ENCODE measurements at places on chromosomes 7 and 10. TPM values are rescaled to one million over a fixed set of nuclear protein-coding genes. Genes with fewer than 3 reads are reported as not detected.
A peak's percentile ranks its signal among the peaks of the same experiment; 100 is the strongest.

DNA sequence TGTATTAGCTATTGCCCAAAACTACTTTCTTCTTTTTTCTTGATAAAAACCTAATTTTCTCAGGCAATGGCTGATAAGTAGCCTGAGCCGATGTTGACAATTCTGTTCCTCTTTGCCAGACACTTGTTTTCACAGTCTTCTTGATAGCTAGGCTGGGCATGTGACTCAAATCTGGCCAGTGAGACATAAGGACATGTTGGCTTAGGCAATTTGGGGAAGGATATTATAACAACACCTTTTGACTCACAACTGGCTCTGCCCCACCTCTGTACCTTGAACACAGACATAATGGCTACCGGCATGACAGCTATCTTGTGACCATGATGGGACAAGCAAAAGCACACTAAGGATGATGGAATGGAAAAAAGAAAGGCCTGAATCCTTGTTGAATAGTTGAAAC, 72.9 kb upstream of the GPR22 start:
- DNase-seq: no peak

DNA sequence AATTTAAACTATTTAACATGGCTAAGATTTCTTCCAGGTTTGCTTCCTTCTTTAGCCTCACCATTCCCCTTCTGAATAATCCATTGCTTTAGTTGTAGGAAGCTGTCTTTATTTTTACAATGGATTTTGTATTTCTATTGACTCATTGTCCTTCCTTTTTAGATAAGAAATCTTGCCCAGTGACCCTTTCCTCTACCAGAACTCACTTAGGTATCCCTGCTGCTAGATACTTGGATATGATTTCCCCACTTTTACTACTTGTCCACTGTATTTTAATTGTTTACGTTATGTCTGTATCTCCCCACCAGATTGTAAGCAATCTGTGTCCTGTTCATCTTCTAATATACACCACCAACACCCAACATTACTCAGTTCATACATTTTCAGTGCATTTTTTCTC, 47.7 kb upstream of the MDFIC start:
- no peak for DNase-seq

DNA sequence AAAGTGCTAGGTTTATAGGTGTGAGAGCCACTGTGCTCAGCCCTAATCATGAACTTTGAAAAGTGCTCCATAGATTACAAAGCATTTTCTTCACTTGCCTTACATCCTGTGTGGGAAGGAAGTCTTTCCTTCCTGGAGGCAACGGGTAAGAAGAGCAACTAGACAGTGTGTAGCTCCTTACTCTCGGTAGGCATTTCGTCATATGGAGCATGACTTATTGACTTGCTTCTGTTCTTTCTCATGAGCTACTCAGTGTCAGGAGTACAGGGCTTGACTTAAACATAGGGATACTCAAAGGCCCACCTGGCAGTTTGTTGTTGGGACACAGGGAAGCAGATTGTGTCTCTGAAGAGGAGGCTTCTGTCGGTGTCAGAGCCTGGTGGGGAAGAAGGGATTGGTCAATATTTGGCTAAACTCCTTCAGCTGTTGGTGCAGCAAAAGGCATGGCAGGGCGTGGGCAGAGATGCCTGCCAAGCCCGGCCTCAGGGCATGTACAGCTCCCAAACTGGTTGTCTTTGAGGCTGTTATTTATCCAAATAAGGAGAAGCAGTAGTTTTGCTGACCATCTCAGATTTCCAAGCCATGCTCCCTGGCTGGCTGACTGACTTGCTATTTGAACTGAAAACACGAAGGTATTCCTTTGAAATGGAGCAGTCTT, 248.9 kb downstream of the KIAA1217 start:
- no peak for DNase-seq

CRTAC1 gene
- not detected for total RNA-seq

- no peak for DNase-seq
These were observed 61.4 kb downstream of the BICC1 start for GRCh38 chr10:58574058-58574457.

UTF1 gene
- total RNA-seq: not detected

- DNase-seq: no peak
These were observed 137.4 kb upstream of the GRB10 start for GRCh38 chr7:50920031-50920635.

- DNase-seq: no peak
These were observed 41.4 kb upstream of the PNLIPRP3 start for GRCh38 chr10:116385994-116386809.

GRCh38 chr7:33191340-33191739, 62.0 kb downstream of the BBS9 start:
- no peak for DNase-seq

NODAL gene
- not detected for total RNA-seq

EN2 gene
- total RNA-seq: not detected

GRCh38 chr10:6176691-6177231, 26.0 kb upstream of the PFKFB3 start:
- no peak for DNase-seq

C10orf105 gene
- 0.36 TPM for total RNA-seq

DNA sequence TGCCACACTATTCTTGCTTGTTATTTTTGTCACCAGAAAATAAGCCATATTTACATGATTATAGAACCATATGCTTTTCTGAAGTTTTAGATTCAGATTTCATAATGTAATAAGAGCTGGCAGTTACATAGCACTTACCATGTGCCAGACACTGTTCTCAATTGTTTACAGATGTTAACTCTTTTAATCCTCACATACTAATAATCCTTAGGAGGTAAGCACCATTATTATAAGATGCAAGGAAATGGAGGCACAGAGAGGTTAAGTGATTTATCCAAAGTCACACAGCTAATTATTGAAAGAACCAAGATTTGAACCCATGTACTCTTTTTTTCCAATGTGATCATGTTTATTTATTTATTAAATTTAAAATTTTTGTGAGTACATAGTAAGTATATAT, 57.2 kb downstream of the CREB5 start:
- no peak for DNase-seq

- peak; percentile 21 for DNase-seq
These were observed 161.3 kb upstream of the NPVF start for GRCh38 chr7:25389489-25390106.

GRCh38 chr10:619710-620109, 69.8 kb downstream of the DIP2C start:
- no peak for DNase-seq

TMEM72 gene
- total RNA-seq: not detected

- no peak for DNase-seq
These were observed 34.4 kb downstream of the CNOT4 start for GRCh38 chr7:135475521-135475920.

DNA sequence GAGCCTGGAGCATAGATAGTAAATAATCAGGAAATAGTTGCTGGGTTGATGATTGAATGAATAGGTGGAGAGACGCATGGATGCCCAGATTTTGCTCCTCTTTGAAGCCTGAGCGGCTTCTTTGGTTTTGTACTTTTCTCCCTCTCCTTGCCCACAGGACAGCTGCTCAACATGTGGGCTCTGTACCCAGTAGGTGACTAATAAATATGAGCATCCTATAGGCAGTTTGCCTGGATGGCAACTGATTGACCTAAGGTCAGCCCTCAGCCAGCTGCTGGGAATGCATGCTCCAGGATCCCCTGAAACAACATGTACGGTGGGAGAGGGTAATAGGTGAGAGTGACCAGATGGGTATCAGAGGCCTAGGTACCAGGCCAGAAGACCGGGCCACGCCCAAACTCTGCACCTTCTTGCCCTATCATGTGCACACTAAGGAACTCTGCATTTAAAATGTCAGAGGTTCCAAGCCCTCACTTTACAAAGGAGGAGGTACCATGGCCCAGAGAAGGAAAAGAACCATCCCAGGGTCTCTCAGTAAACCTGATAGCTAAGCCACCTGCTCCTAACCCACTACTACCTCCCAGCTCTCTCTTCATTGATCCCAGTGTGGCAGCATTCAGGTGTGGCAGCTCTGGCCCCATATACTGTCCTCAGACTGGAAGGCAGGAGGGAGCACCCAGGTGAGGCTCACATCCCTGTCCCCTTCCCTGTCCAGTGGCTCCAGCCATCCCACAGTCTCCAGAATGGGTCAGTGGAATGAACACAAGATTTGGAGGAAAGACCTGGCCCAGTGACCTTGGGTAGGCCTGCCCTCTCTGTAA, 2.7 kb upstream of the ZCCHC24 start:
- DNase-seq: no peak

GRCh38 chr7:139915864-139916716, 87.0 kb downstream of the TBXAS1 start:
- DNase-seq: peak; percentile 87

GRCh38 chr7:89773611-89774010, 380.7 kb upstream of the STEAP1 start:
- no peak for DNase-seq

GRCh38 chr7:38675494-38676106, 44.4 kb upstream of the AMPH start:
- DNase-seq: no peak

DNA sequence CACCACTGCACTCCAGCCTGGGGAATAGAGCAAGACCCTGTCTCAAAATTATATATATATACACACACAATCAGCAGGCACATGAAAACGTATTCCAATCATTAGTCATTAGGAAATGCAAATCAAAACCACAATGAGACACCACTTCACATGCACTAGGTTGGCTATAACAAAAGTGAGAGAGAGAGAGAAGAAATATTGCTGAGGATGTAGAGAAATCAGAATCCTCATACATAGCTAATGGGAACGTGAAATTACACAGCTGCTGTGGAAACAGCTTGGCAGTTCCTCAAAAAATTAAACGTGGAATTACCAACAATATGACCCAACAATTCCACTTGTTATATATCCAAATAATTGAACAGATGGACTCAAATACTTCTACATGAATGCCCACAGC, 43.3 kb upstream of the CNNM1 start:
- DNase-seq: no peak

CYP26C1 gene
- total RNA-seq: not detected

DNA sequence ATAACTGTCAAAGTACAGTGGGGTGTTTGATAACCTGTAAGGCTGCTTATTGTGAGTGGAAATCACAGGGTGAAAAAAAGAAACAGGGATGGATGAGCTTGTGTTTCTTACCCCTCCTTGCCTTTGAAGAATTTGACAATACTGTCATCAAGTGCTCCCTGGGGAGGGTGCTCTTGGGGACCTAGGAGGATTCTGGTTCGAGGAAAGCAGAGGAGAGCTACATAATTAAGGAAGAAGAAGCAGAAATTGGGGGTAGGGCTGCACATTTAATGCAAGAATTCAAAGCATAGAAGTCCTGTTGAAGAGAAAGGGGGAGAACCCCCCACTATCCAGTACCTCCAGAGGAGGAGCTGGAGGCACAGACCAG, 208.1 kb upstream of the PHYHIPL start:
- no peak for DNase-seq

DNA sequence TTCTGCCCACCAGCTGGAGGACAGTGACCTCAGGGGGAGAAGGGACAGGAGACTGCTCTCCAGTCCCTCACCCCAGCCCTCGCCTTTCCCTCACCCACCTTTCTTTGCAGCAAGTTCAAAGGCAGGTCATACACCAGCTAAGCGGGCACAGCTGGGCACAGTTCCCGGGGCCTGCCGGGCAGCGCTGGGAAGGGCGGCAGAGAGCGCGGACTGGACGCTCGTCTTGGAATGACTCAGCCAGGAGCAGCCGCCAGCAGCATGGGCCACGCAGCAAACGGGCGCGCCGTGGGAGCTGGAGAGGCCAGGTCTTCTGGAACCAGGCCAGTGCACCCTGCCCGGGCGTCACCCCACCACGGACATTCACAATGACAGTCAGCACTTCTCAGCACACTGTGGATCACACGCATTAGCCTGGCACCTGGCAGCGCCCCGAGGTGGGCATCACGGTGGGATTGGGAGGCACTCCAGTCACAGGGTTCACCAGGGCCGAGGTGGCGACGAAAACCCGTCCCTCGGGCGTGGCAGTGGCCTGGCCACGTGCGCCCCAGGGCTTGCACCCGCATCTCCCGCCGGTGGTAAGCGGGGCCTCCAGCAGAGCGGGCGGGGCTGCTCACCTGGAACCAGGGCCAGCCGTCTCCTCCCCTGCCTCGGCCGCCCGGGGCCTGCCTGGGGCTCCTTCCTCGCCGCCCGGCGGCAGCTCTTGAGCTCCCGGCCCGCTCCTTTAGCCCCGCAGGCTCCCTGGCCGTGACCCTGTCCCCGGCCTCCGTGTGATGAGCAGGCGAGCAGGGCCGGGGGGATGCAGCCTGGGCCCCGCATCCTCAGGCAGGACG, 29.0 kb upstream of the WDFY4 start:
- DNase-seq: no peak

GRCh38 chr10:70662362-70663220, 9.7 kb upstream of the ADAMTS14 start:
- DNase-seq: no peak
